ENCODE measurements at places on chromosomes 4 and X.

DNA sequence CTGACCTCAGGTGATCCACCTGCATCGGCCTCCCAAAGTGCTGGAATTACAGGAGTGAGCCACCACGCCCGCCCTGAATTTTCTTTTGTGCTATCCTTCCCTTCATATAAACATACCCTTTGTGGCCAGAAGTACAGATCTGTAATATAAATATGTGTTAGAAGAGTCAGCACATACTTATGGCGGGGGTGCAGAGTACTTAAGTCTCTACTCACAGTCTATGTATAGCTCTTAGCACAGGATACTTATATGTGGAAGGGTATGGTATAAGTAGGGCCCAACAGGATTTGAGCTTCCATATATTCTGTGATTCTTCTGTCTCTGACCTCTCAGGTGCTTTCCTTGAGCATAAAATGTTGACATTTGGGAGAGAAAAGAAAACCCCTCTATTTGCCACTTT is 18.2 kb downstream of the CXorf58 start:
- no peak for DNase-seq

GRCh38 chrX:135543924-135544323 is 23.5 kb downstream of the INTS6L start:
- DNase-seq = no peak

DNA sequence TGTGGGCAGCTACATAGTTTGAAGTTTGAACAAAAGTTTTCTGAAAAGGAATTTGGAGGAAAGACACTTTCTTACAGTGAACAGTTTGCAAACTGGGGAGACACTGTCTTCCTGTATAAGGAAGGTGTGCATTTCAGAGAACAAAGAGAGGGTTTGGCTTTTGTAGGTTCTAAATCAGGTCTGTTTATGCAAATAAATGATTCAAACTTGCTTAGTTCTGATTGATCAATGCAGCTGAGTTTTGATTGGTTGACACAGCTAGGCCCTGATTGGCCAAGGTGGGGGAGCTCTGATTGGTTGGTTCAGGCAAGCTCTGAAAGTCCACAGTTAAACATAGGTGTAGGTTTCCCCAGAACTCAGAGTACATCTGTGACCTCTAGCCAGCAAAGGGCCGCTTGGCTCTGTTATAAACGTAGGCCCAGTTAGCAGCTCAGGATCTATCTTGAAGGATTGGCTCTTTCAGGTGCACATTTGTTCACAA is 63.0 kb upstream of the ENPP6 start:
- peak; percentile 98 for DNase-seq

- DNase-seq = no peak
These were observed 68.1 kb upstream of the FTHL17 start for GRCh38 chrX:31139961-31140360.

GRCh38 chr4:6298035-6298434 is 28.4 kb downstream of the WFS1 start:
- DNase-seq = no peak

DNA sequence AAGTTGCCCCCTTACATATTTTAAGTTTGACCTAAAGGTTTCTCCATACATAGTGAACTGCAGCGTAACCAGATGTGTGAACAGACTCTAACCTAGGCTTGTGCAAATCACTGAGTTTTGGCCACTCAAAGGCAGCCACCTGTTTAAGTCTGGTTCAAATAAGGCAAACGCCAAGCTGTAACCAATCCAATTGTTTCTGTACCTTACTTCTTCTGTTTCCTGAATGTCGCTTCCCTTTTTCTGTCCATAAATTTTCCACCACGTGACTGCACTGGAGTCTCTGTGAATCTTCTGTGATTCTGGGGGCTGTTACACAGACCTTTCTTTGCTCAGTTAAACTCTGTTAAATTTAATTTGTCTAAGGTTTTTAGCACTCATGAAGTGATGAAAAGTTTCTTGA is 618.8 kb downstream of the GLUD2 start:
- no peak for DNase-seq

DNA sequence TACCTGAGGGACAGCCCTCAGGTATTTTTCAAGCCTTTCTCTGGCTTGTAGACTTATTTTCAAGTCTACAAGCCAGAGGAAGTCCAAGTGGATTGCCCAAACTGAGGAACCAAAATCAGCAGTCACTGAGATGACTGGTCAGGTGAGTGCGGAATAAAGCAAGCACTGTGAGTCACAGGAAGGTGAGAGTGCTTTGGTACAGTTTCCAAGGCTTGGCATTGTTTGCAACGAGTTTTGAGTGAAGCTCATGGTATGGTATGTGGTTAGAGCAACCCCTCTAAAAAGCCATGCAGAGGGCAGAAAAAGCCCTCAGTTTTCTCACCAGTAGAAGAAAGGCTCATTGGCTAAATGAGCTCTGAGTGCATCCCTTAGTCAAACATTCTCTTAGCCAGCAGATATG is 112.8 kb upstream of the EOLA2 start:
- no peak for DNase-seq

DNA sequence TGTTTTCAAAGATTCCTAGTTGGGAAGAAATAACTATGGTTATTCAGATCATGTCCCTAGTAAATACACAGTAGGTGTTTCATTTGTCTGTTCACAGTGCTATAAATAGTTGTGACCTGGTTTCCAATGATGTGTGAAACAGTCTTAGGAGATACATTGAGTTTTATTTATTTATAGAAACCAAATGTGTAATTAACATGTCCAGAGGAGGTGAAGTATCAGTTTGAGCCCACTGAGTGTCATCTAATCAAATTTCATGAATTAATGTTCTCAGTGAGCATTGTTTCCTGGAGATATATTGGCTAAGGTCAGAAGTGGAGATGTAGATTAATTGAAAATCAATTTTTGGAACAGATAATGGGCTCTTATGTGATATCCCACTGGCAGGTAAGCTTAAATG is 996.3 kb downstream of the FSTL5 start:
- DNase-seq = no peak

- no peak for DNase-seq
These were observed 254.4 kb upstream of the FAT4 start for GRCh38 chr4:125060376-125060775.

DNA sequence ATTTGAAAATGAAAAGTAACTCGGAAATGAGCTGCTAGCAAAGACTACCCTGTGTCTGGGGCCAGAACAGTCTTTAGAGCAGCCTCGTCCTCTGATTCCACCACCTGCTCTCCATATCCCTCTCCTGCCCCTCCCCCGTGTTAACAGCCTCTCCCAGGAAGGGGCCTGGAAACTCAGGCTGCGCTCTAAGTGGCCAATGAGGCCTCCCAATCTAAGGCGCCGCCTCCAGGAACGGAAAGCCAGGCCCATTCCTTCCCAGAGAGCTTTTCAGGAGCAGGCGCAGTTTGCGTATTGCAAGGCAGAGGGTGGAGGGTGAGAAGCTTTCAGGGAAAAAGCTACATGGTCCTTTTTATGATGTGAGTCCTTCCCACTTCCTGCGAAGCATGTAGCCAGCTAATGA is 31.2 kb downstream of the RS1 start:
- DNase-seq = no peak

GRCh38 chrX:28851871-28852270 is 264.6 kb downstream of the IL1RAPL1 start:
- no peak for DNase-seq

GRCh38 chrX:80022363-80023031 is 7.9 kb downstream of the TBX22 start:
- DNase-seq = no peak

GRCh38 chr4:149328161-149328560 is 487.5 kb downstream of the IQCM start:
- DNase-seq = no peak

DNA sequence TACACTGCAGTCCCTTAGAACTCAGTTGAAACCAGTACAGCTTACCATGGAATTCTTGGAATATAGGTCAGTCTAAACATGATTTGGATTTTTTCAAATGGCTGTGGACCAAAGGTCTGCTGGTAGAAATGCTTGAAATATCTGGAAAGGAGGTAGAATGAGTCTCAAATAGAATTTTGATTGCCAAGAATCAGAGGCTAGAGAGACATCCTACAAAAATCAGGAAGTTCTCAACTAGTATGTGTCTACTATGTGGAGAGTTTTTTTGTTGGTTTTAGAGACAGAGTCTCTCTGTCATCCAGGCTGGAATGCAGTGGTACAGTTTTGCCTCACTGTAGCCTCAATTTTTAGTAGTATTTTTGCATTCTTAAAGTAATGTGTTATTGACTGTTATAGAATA is 53.6 kb downstream of the PAQR3 start:
- DNase-seq = no peak

GRCh38 chrX:23644744-23645143 is 22.5 kb upstream of the PRDX4 start:
- no peak for DNase-seq

DNA sequence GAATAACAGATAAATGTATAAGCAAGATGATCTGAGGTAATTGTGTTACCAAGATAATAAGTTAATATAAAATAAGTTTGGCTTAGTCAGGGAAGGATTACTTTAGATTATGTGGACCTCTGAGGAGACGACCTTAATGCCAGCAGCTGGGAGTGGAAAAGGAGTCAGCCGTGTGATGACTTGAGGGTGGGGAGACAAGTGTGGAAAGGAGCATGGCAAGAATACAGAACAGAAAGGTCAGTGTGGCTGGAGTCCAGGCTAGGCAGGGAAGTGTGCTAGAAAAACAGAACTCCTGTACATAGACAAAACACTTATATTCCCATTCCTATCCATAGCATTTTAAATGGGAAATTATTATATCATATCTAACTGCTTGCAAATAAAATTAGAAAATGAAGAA is 138.8 kb downstream of the PDLIM5 start:
- DNase-seq = no peak

DNA sequence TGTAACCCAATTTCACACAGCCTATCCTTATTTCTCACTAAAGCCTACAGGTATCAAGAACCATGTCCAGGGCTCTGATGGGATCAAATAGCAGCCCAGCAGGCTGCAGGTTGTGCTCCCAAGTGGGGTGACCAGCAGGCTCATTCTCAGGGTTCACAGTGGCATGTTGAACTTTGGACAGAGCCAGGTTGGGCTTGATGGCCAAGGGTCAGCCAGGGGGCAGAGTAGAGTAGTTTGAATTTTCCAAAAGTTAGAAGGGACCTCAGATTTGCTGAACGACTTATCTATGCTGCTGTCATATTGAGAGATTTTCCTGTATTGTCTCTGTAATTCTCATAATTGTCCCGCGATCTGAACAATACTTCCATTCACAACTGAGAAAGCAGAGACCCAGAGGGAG is 310.8 kb upstream of the BOD1L1 start:
- no peak for DNase-seq

DNA sequence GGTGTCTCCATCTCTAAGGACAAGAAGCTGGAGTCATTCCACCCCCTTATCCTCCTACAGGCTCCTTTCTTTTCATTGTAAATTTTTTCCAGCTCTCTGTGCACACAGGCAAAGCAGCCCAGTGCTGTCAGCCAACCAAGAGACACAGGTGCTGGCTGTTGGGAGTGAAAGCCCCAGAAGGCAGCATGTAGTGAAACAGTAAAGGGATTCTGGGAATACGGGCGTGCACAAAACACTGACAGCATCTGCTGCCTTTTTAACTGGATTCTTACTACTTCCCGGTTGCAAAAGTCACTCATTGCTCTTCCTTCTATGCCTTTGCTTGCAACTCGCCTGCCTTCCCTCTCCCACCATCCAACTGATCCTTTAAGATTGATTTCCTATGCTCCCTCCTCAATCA is 208.6 kb upstream of the PRPS2 start:
- DNase-seq = no peak

DNA sequence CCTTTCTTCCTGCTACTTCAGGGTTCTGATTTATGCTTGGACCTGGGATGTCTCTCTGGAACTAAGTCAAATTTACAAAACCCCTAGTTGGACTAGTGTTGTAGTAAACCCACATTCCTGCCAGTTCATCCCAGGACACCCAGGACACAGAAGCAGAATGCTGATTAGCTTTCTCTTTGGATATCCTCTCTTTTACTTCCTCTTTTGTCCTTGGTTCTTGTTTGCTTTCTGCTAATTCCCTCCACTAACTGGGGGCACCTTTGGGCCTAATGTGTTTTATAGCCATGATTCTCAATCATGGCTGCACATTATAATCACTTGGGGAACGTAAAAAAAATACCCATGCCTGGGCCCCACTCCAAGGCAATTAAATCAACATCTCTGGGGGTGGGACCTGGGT is 42.5 kb downstream of the LANCL3 start:
- DNase-seq = no peak

DNA sequence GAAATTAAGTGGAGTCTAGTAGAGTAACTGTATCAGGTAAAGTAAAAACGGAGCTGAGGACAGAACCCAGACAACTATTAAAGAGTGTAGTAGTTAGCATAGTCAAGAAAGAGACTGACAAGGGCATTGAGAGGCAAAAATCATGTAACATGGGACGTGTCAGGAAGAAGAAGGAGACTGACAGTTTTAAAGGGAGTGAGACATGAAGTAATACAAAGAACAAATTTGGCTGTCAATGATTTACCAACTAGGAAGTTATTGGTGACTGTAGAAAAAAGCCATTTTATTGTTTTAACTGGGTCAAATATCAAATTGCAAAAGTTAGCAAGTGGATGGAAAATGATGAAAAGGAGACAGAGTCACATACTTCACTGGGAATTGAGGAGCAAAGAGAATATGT is 422.3 kb downstream of the MAPK10 start:
- DNase-seq = no peak

GRCh38 chr4:100162027-100162685 is 28.1 kb downstream of the DDIT4L start:
- no peak for DNase-seq

- no peak for DNase-seq
These were observed 320.4 kb upstream of the SLC7A11 start for GRCh38 chr4:138562544-138562991.

- no peak for DNase-seq
These were observed 13.0 kb downstream of the USP46 start for GRCh38 chr4:52646096-52646495.

DNA sequence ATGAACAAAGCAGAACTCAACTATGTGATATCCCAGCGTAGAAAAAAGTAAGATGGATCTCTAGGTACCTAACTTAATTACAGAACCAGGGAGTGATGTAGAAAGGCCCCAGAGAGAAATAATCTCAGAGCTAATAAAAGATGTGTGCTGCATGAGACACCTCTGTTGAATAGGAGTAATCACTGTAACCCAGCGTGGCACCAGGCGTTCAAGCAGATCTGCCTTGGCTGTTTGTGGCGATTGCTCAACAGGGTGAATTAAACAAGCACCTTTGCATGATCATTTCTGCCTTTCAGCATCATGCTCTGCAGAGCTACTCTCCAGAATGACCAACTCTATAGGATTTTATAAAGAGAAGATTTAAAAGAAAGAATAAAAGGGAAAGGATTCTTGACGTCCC is 81.7 kb upstream of the KCNIP4 start:
- DNase-seq = no peak

DNA sequence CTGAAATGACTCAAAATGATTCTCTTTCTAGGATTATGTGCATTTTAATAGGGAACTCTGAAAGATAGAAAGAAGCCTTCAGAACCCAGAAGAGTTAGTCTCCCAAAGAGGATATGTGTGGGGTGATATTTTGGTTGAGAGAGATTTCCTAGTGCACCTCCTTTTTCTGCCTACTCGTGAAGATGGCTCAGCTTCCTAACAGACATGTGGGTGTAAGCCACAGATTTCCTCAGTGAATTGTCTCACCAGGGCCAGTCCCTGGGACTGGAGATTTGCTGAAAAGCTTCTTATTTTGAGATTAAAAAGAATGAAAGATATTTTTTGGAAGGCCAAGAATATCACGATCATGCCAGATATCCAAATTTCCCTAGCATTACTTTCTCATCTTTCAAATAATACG is 42.8 kb downstream of the MAGEB17 start:
- DNase-seq = no peak

GRCh38 chrX:15376956-15377355 is 7.3 kb downstream of the VEGFD start:
- DNase-seq = no peak

- DNase-seq = no peak
These were observed 54.4 kb upstream of the LCORL start for GRCh38 chr4:18075823-18076433.

Data from GM12864 (cell line).